ENCODE measurements at places on chromosomes 13 and 19.

DNA sequence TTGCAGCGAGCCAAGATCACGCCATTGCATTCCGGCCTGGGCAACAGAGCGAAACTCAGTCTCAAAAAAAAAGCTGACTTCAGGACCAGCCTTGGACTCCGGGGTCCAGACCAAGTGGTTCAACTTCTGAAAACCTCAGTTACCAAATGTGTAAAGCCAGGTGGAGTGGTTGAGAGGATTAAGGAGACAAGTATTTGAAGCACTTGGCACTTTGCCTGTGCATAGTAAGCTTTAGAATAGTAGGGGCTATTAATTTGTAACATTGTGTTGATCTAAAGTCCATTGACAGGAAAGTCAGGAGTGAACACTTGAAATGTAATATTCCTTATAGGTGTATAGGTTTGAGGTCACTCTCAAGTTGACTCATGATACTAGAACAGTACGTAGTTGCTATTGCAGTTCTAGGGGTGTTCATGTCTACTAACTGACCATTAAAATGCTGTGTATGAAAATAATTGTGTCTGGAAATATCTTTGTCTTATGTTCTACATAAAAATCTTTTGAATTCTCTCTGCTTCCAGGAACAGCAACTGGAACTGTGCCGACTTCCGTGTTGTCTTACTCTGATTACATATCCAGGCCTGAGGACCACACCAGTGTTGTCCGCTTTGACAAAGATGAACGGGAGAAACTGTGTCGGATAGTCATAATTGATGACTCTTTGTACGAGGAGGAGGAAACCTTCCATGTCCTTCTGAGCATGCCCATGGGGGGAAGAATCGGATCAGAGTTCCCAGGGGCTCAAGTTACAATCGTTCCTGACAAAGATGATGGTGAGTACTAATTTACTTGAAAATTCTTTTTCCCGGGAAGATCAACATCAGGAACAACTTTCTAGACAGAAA lies 97.4 kb downstream of the FREM2 start:
- DNase-seq: no peak

DNA sequence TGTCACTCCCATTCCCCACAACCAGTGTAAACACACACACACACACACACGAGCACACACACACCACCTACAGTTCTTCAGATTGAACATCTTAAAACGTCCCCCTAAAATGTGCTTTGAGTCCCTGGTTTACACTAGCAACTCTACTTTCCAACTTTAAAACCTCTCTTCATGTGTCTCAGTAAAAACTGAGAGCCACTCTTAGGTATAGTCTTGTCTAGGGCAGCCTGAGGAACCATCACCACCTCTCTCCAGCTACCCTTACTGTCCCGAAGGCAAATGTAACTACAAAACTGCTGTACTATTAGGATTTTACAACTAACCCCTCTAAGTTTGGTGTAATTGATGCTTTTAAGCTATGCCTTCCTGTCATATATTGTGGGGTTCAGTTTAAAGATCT lies 1501.6 kb upstream of the MIR17HG start:
- no peak for DNase-seq

DNA sequence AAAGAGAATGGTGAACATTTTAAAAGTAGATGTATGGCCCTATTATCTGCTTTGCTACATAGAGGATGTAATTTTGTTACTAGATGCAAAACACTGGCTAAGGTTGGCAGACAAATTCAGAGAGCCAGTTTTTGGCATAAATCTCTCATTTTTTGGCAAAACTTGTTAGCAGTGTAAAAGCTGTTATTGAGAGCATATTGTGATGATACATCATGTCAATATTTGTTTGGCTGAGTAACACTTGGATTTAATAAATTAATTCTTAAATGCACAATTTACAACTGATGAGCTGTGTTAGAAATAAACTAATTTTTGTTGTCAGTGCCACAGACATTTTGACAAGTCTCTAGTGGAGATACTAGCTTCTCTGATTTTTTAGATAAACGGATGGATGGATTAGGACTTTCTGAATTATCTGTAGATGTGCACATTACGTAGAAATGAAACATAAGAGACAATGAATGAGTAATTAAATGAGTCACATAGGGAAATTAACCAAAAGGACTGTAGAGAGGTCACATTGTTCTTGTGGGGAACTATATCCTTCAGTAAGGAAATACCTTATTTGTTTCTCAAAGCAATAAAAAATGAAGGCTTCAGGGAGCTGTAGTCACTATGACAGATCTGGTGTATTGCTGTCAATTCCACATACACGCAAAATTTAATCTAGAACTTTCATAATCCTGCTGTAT lies 17.4 kb downstream of the UFM1 start:
- DNase-seq: no peak

GRCh38 chr13:95337597-95337996 lies 36.3 kb upstream of the ABCC4 start:
- DNase-seq: no peak

GRCh38 chr13:71864986-71865873 lies 1.8 kb downstream of the DACH1 start:
- peak; percentile 76 for DNase-seq

DNA sequence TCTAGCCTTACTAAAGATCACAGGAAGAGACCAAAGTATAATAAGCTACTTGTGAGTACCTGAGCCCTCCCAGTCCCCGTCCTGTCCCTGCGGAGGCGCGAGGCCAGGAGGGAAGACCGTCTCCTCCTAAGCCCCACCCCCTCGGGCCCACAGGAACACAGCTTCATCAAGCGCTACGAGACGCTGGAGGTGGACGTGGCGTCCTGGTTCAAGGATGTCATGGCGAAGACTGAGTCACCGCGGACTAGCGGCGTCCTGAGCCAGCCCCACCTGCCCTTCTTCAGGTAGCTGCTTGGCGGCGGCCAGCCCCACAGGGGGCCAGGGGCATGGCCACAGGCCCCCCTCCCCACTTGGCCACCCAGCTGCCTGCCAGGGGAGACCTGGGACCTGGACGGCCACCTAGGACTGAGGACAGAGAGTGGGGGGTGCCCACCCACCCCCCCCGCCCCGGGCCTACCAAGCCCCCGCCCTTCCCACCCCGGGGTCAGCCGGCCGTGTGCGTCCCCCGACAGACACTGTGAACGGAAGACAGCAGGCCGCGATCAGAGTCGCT lies 2.4 kb upstream of the TGFBR3L start:
- DNase-seq: no peak

DNA sequence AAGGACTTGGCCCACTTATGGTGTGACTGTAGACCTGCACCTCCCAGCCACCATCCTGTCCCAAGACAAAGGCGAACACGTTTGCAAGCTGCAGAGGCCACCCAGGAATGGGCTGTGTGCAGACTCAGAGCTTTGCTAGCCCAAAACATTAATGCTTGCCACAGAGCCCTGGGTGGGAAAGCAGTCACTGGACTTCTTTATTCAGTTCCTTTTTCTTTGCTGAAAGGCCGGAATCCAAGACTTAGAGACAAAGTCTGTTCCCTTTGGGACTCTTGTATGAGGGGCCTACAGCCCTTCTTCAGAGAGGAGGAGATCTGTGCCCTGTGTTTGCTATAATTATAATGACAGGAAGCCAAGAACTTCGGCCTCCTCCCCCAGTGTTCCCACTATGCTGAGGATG lies 167.8 kb downstream of the DLEU7 start:
- no peak for DNase-seq

DNA sequence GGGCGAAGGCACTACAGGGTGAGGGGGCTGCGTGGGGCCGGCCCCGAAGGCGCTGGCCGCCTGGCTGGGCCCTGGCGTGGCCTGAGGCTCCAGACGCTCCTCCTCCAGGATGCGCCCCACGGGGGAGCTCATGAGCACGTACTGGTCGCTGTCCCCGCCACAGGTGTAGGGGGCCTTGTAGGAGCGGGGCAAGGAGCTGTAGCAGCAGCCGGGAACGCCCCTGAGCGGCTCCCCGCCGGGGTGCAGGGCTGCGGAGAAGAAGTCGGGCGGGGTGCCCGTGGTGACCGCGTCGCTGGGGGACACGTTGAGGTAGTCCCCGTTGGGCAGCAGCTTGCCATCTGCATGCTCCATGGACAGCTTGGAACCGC lies 3.0 kb downstream of the IRS2 start:
- DNase-seq: no peak

GRCh38 chr19:30333291-30334065 lies 38.7 kb upstream of the ZNF536 start:
- no peak for DNase-seq

GRCh38 chr13:111325941-111326620 lies 5.6 kb downstream of the TEX29 start:
- DNase-seq: no peak

GRCh38 chr13:78129823-78130222 lies 211.2 kb upstream of the EDNRB start:
- DNase-seq: no peak

- no peak for DNase-seq
Observed at GRCh38 chr13:21289475-21289874, 113.0 kb downstream of the MRPL57 start.

DNA sequence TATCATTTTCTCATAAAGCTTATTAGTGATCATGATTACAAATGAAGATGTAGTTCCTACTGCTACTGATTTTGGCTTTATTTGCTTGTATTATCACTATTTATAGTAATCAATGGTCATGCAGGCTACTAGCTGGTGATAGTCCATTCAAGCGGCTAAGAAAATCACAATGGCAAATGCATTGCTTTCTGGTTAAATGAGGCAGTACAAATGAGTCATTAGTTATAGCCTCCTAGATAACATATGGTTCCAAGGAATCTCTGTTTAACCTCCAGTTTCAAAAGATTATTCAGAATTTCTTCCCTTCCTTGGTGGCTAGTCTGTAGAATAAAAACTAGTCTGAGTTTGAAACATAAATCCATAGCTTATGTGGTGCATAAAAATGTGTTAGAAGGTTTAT lies 141.3 kb upstream of the HTR2A start:
- no peak for DNase-seq

DNA sequence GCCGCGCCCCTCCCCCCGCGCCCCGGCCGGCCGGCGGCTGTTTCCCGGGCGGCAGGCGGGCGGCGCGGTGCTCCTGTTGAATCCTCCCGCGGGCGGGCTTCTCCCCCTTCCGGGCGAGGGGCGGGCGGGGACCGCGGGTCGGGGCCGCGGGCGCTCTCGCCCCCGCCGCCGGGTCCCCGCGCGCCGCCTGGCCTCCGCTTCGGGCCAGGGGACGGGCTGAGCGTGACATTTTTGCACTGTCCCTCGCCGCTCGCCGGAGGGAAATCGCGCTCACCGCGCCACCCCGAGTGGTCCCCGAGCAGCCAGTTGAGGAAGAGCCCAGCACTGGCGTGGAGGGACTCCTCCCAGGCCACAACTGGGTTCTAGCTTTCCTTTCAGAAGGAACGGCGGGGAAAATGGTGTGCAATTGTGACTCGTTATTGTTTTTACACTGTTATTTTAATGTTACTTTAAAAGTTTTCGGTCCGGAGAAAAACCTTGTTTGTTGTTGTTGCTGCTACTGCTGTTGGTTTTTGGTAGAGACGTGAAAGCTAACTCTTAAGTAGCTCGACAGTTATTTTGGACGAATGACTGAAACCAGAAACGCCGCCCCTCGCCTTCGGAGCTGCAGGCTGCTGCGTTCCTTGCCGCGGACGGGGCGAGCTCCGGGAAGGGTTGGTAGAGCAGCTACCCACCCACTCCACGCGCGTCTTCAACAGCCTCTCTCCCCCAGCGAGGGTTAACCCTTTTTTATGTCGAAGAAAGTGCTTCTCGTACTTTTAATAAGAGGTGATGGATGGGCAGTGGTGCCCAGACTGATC lies 959 bp downstream of the PDS5B start:
- DNase-seq: peak; percentile 56

DNA sequence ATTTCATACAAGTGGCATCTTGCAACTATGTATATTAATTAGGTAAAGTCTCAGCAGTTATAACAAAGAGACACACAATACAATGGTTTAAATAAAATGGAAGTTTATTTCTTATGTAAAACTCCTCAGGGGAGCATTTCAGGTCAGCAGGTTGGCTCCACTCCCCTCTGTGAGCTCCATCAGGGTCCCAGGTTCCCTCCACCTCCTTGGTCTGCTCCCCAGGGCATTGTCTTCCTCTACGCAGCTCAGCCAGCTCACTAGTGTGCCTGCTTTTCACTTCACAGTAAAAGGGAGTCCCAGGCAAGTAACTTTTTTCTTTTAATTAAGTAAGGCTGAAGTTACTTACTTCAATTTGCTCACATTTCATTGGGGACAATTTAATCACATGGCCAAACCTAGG lies 135.3 kb upstream of the FNDC3A start:
- no peak for DNase-seq

GRCh38 chr13:42040730-42041010 lies 7.8 kb upstream of the DGKH start:
- DNase-seq: no peak

DNA sequence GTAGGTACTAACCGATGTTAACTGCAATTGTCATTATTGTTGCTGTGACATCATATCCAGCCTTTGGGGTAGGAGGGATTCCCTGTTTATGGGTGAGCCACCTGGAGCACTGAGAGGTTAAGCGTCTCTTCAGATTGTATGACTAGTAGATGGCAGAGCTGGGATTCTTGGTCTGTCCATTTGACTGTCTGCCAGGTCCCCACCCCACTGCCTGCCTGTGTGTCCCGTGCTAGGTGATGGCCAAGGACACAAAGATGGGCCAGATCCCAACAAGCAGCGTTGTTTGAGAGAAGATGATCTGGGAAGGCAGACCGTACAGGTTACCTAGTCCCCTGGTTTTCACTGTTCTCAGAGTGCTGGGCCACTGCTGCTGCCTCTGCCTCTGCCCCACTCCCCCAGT lies 16.6 kb downstream of the PPP2R1A start:
- no peak for DNase-seq

GRCh38 chr19:28019371-28019770 lies 1193.6 kb downstream of the UQCRFS1 start:
- no peak for DNase-seq

DNA sequence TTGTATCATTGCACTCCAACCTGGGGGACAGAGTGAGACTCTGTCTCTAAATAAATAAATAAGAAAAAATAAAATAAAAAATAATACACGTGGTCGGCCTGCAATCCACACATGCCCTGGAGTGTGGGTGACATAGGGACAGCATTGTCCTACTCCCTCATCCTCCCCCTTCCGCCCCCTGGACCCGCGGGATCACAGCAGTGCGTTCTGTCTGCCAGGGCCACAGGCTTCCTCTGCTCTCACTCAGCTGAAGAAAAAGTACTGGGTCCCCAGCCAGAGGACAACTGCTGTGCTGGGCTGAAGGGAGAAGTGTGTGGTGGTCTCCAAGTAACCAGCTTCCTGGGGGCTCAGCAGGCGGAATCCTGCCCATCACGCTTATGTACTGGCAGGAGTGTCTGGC lies 6.3 kb downstream of the BCAT2 start:
- DNase-seq: no peak

GRCh38 chr13:24906268-24906667 lies 142.3 kb downstream of the RNF17 start:
- DNase-seq: no peak

All from GF-D8 (cell line).